ENCODE measurements at places on chromosomes 12 and 14.

DNA sequence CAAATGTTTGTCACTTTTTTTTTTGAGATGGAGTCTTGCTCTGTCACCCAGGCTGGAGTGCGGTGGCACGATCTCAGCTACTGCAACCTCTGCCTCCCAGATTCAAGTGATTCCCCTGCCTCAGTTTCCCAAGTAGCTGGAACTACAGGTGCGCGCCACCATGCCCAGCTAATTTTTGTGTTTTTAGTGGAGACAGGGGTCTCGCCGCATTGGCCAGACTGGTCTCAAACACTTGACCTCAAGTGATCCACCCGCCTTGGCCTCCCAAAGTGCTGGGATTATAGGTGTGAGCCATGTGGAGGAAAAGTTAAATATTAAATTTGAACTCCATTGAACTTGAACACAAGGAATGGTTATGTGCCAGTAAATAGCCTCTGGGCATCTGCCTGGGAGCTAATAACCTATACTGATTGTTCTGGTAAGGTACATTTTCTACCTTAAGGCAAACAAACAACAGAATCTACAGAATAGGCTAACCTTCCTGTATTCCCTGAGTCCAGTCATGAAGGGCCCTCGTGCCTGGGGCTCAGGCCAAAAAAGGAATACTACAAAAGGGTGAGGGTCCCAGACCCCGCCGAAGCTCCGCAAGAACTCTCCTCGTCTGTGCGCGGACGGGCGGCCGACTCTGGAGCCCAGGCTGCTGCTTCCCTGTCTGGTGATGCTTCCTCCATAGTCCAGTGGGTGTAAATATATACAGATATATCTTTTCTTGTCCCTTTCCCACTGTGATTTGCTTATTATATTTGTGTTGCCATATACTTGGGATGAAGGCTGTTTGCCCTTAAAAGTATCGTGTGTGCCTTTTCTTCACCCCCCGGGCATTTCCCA lies 74.0 kb upstream of the EIF5 start:
- no peak for DNase-seq

DNA sequence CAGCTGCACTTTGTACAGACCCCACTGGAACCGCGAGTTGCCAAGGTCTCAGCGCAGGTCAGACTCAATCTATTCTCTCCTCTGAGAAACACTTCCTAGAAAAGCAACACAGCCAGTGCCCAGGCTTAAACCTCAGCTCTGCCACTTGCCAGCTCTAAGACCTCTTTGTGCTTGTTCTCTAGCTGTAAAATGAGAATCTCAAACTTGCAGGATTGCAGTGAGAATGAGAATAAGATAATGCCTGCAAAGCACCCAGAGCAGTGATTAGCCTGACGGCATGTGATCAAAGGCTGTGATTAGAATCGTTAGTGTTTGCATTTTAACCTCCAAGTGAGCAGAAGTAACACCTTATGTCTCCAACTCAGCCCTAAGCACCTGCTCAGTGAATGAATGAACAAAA lies 21.3 kb downstream of the ANO2 start:
- no peak for DNase-seq

DNA sequence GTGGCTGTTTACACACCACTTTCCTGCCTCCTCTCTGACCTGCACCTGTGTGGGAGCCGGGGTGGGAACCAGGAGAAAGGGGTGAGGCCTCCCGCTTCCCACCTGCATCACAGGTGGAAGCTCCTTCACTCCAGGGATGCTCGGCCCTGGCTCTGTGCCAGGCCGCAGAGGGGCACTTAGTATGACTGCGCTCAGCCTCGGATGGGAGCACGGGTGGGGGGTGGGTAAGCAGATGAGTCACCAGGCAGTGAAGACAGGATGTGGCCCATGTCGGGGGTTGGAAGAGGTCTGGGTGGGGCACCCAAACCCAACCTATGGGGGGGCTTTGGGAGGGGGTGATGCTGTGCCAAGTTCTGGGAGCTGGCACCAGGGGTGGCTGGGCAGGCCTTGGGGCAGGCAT lies 7.4 kb upstream of the CYP46A1 start:
- DNase-seq, result no peak

DNA sequence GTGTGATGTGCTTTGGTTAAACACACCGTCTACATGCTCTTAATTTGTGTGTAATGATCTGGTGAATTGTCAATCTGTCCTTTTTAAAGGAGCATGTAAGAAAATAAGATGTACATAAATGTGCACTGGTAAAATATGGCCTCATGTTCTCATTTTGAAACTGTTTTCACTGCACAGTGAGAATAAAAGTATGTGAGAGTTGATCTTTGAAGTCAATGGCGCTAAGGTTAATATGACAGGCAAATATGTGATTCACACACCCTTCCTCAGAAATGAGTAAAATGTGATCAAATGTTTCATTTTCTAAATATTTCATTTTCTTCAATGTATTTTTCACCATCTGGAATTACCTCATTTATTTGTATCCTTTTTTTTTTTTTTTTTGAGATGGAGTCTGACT lies 8.3 kb upstream of the RNU6-7 start:
- no peak for DNase-seq

DNA sequence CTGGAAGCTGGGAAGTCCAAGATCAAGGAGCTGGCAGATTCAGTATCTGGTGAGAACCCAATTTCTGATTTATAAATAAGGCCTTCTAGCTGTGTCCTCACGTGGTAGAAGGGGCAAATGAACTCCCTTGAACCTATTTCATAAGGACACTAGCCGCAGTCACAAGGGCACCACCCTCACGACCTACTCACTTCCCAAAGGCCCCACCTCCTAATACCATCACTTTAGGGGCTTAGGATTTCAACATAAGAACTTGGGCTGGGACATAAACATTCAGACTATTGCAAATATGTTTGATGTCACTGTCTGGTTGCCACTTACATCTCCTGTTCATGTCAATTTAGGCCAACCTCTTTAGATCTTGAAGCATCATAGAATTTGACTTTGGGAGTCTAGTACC lies 10.8 kb upstream of the CNIH1 start:
- DNase-seq, result no peak

- DNase-seq, result no peak
These were observed 86.5 kb downstream of the PLBD1 start for GRCh38 chr12:14481201-14481600.

DNA sequence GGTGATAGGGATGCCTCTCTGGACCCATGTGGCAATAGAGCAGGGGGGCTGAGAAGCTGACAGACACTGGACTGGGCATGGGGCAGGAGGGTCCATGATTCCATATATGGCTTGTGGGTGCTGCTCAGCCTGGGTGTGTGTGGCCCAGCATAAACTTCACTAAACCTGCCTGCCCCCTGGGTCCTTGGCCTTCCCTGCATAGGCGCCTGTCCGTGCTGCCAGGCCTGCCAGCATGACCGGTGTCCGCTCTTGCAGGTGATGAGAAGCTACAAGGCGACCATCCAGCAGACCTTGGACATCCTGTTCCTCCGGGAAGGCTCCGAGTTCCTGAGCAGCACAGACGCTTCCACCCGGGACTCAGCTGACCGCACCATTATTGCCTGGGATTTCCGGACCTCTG lies 61.6 kb downstream of the BEGAIN start:
- no peak for DNase-seq

DNA sequence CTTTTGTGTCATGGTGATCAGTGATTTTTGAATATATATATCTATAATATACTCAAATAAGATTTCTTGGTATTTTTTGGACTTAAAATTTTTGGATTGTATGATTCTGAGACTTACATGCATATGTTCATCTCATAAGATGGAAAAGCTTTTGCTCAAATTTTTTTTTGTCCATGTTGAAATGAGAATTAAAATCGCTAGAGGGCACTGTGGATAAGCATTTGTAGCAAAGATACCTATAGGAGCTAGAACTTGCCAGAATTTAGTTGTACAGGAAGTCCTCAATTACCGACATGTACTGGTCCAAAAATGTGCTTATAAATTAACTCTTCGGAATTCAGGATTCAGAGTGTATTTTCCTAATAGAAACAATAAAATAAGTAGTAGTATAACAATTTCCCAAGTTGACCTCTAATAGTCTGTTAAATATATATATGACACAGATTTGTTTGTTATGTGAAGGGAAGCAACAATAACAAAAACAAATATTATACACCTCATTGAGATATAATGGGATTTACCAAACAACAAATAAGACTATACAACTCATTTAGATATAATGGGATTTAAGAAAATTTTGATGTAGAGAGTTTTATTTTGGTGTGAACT lies 179.6 kb downstream of the TMEM117 start:
- DNase-seq, result no peak

GRCh38 chr12:84694116-84694515 lies 218.5 kb downstream of the SLC6A15 start:
- DNase-seq, result no peak

- DNase-seq, result no peak
These were observed 6.3 kb downstream of the TMEM179 start for GRCh38 chr14:104598039-104598909.

DNA sequence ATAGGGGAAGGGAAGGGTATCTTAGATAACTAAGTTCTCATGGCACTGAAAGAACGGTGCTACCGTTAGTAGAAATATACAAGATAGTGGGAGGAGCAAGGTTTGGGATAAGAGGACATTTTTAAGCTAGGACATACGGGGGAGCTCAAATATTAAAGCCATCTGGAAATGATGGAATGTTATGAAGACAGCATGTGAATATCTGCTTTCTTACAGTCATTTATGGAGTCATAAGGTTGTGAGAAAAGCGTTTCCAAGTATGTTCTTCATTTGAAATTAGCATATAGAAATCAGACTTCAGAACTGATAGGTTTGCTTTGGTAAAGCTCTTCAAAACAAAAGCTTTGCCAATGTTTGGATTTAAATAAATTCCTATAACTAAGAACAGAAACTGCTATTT lies 62.3 kb downstream of the OTOGL start:
- DNase-seq, result no peak

GRCh38 chr14:30885840-30886740 lies 11.7 kb downstream of the COCH start:
- DNase-seq, result no peak

DNA sequence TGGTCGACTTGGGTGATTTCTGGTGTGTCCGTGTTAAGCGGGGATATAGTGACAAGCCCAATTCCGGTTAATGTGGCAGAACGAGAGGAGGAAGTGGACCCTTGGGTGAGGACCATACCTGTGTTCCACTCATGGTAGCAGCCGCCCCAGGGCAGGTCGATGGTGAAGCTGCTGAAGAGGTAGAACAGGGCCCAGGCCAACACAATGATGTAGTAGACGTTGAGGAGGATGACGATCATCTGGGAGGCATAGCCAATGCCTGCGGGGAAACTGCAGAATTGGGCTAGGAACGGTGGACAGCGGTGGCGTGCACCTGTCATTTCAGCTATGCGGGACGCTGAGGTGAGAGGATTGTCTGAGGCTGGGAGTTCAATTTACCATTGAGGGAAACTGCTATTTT lies 20.1 kb downstream of the SLC6A13 start:
- no peak for DNase-seq

DNA sequence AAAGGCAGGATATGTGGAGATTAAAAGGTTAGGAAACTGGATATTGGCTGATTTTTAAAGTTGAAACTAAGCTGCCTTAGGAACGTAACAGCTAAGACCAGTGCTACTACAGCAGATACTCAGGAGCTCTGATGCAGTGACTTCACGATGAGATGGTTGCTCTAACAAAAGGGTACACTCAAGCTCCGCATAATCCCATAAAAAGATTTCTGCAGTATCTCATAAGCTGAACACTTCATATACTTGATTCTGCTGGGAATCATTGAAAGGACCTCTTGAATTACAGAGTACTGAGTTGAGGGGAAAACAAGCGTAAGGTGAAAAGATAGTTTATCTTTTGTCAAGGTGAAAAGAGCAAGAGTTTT lies 3.7 kb downstream of the RNF10 start:
- no peak for DNase-seq

GRCh38 chr14:106174206-106174605 lies 647.8 kb downstream of the TMEM121 start:
- peak; percentile 31 for DNase-seq

GRCh38 chr12:5258926-5259325 lies 173.0 kb upstream of the NTF3 start:
- no peak for DNase-seq

- no peak for DNase-seq
These were observed 32.6 kb upstream of the CCND2 start for GRCh38 chr12:4240981-4241380.

DNA sequence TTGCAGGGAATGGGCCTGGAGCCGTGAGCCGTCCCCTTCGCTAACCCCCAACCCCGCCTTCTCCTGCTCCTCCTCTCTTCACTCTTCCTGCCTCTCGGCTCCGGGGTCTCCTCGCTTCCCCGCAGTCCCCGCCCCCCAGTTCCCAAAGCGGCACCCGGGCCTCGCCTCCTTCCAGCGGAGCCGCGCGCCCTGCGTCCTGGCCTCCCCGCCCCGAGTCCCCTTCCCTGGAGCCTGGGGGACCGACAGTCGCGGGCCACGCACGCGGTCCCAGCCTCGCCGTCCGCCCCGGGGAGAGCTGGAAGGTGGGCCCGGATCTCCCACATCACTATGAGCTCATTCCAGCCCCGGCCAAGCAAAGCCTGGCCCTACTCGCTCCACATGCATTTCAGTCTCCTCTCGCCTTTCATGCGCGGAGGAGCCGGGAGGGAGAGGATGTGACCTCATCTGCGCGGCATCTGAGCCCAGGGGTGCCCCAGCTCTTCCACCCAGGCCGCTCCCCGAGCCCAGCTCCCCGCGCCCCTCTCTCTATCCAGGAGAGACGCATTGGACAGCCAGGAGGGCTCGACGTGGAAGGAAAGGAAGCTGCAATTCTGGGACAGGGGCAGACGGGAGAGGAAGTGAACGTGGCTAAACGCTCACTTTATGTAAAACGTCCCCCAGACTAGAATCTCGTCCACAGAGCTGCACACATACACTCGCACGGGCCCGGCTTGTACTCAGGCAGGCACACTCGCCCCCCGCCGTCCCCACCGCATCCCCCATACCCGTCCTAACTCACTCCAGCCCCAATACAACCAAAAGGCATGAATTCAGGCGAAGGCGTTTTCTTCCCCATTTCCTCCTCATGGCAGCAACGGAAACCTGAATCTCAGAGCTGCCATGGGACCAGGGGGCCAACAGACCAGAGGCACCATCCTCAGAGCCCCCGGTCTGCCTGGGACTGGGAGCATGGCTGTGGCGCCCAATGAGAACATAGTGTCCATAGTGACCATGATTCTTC lies 108.7 kb upstream of the CCND2 start:
- DNase-seq, result peak; percentile 10

DNA sequence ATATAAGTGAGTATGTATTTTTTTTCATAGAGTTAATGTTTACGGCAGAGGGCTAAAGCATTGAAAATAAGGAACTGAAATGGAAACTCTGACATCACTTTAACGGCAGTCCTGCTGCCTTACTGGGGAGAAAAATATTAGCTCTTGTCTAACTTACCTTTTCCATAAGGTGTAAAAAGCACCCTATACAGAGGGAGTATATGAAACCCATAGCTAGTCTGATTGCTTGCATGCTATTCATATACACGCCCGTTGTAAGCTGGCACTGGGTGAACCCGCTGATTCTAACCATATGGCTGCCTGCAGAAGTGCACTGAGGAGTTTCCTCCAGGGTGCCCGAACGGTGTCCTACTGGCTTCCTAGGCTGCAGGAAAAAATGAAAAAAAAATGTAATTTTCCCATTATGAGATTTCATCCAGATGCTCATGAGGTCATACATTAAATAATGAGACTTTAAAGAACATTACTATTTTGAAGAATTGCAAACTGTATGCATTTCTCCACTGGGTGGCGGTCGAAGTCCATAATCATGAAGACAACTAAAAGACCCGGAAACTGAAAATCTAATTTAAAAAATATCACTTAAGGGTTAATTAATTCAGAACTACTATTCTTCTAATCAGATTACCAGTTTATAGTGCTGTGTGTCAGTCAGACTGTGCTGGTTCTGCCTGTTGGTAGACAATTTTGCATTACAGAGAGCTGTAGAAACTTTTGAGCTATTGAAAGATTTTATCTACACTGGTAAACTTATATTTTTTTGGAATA lies 144.7 kb downstream of the ALX1 start:
- no peak for DNase-seq

GRCh38 chr14:95233702-95234241 lies 76.4 kb upstream of the DICER1 start:
- DNase-seq, result no peak

All from activated CD4-positive, CD25-positive, alpha-beta regulatory T cell (primary cell).